ENCODE measurements at places on chromosomes 1 and 21.

- peak; percentile 79 for DNase-seq
Observed at GRCh38 chr1:39154553-39155421, 49.7 kb upstream of the MACF1 start.

DNA sequence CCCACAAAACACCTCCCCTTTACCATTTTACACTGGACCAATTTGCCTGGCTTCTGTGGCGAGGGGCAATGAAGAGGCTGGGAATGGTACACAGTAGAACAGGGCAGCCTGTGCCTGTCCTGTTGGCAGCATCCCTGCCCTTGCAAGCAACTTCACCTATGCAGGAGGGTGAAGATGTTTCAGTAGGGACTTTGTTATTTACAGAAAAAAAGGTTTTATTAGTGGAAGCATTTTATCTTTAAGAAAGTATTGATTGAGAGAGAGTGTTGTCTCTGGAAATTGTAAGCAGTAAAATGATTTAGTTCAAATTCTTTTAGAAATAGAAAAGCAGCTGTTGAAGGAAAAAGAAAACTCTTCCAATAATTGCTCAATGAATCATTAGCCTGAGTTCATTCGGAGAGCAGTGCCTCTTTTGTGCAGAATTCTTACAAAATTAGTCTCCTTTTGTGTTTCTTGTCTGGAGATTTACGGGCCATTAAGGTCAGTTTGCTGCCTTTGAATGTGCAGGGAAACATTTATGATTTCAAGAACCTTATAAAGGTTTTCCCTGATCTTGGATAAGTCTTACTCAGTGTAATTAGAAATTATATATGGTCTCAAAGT, 49.1 kb downstream of the HHAT start:
- no peak for DNase-seq

DNA sequence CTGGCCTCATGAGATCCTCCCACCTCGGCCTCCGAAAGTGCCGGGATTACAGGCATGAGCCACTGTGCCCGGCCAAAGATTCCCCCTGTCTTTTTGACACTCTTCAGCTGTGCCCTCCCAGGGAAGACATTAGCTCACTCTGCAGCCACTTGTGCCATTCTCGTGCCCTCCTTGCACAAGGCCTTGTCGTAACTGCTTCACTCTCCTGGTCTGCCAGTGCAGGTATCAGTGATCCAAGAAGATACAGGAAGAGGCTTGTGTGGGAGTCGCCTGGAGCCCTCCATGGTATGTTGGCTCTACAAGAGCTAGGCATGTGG, 22.0 kb upstream of the WDR26 start:
- DNase-seq = no peak

DNA sequence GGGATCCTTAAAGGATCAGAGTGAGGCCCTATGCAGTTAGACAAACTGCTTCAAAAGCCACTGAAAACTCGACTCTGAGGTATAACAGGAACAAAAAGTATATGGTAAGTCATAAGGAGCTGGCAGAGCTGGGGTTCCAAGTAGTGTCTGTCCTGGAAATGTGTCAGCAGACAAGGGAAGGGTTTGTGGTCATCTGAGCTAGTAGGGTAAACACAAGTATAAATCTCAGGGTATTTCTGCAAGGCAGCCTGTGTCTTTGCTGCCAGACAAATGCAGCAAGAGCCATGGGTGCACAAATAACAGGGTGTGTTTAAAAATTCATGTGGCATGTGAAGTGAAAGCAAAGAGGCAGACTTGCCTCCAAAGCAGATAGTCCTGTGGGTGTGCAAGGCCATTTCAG, 759.0 kb upstream of the ADAMTS5 start:
- DNase-seq = no peak

GRCh38 chr1:229205854-229206253, 65.1 kb upstream of the RAB4A start:
- DNase-seq = no peak

DNA sequence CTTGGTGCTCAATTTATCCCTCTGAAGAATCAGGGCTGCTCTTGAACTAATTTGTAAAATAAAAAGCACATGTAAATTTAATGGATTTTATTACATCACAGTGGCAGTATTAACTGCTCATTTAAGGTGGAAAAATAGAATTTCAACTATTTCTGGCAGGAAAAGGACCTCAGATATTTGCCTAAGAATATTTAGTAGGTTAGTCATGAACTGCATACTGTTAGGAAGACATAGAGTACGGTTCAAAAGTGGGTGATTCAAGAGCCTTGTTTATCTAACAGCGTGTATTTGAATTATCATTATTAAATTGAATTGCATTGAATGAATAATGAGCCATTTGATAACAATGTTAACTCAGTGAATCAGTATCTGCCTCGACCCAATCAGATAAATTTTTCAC, 248.8 kb upstream of the PBX1 start:
- no peak for DNase-seq

- DNase-seq = peak; percentile 29
Observed at GRCh38 chr1:216812966-216813365, 89.7 kb upstream of the ESRRG start.

- no peak for DNase-seq
Observed at GRCh38 chr1:15886611-15887167, 39.2 kb downstream of the SPEN start.

DNA sequence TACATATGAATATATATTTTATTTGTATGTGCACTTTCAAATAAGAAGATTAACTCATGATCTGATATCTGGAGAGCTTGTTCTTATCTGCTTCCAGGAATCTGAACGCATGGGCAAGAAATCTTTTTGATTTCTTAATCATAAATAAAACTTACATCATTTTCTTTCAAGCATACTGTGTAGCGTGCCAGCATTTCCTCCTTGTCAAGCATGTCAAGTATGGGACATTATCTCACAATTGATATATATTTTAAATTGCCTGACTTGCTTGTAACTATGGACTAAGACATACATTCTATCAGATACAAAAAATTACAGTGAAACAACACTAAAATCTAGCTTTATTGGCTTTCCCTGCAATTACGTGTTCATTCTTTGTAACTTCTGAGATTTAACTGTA, 1128.2 kb downstream of the PLA2G4A start:
- peak; percentile 7 for DNase-seq

- no peak for DNase-seq
Observed at GRCh38 chr1:177368255-177368654, 197.5 kb downstream of the BRINP2 start.

- DNase-seq = no peak
Observed at GRCh38 chr1:210117198-210117597, 115.4 kb upstream of the SERTAD4 start.

DNA sequence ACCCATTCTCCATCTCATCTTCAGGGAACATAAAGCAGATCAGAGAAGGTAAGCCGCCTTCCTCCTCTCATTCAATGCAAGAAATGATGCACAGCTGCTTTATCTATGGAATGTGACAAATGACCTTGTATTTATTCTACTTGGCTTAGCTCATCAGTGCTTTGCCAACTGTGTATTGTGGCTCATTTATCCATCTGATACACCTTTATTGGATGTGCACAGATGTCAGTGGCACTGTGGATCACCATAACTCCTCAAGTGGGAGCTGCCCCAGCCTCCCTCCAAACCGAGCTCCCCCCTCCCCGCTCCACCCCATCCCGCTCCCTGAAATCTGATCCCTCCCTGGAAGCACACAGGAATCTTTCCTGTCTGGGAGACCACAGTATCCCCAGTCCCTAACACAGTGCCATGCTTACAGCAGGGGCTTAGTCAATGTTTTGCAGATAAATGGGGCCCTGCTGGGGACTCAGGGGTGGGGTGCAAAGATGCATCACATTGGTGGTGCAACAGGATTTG, 156.0 kb upstream of the RAB4A start:
- DNase-seq = no peak

- DNase-seq = no peak
Observed at GRCh38 chr1:207402744-207403143, 51.4 kb upstream of the CR2 start.

GRCh38 chr1:184380468-184380867, 6.4 kb upstream of the C1orf21 start:
- no peak for DNase-seq

- DNase-seq = no peak
Observed at GRCh38 chr1:87715471-87715870, 386.8 kb downstream of the LMO4 start.

GRCh38 chr1:27427816-27428315, 35.4 kb downstream of the GPR3 start:
- no peak for DNase-seq

- DNase-seq = no peak
Observed at GRCh38 chr1:116836099-116836498, 73.6 kb upstream of the PTGFRN start.

GRCh38 chr1:76179219-76179698, 104.7 kb downstream of the ST6GALNAC3 start:
- DNase-seq = no peak

- no peak for DNase-seq
Observed at GRCh38 chr21:26842300-26842699, 2.9 kb downstream of the ADAMTS1 start.

DNA sequence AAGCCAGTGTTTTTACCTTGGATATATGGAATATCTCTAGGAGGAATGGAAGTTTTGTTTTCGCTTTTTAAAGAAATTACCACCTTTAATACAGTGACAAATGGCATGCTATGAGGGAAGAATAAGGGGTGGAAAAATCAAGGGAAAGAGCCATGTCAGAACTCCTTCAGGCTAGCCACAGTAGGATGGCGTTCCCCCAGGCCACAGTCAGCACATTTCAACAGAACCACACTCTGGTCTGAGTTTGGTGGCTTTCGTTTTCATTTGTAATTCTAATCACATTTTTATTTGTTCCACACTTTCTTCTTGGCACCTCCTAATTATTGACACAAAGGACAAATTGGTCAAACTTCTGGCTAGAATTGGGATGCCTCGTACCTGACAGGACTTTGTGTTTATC, 60.3 kb upstream of the RCOR3 start:
- DNase-seq = no peak

GRCh38 chr1:228292609-228292911, 84.7 kb downstream of the OBSCN start:
- DNase-seq = no peak
